ENCODE measurements at places on chromosomes 12 and 14.

GRCh38 chr12:32754111-32754510 lies 1.6 kb downstream of the YARS2 start:
- DNase-seq = no peak

GRCh38 chr12:103884316-103884715 lies 43.3 kb upstream of the NT5DC3 start:
- DNase-seq = no peak

- no peak for DNase-seq
Measured at GRCh38 chr12:58395470-58395869, 454.1 kb downstream of the ATP23 start.

- DNase-seq = no peak
Measured at GRCh38 chr14:95503365-95504134, 12.9 kb downstream of the SYNE3 start.

DNA sequence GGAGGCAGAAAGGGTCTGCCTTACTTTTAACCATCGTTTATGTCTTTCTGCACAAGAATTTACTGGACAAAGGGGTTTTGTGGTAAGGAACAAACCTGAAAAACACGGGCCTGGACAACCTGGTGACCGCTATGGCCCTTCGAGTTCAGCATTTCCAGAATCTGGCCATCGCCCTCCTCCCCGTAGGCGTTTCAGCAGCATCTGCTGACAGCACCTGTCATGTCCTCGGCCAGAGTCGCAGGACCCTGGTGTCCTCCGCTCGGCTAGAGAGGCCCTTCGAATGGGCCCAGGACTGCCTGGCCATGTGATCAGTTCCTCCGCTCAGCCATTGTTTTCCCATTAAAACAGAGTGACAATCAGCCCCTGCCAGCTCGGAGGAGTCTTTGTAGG lies 142.8 kb upstream of the FKBP4 start:
- DNase-seq = no peak

- no peak for DNase-seq
Measured at GRCh38 chr14:60226298-60226697, 22.7 kb upstream of the PPM1A start.

GRCh38 chr14:103366741-103367140 lies 18.5 kb upstream of the MARK3 start:
- DNase-seq = no peak

DNA sequence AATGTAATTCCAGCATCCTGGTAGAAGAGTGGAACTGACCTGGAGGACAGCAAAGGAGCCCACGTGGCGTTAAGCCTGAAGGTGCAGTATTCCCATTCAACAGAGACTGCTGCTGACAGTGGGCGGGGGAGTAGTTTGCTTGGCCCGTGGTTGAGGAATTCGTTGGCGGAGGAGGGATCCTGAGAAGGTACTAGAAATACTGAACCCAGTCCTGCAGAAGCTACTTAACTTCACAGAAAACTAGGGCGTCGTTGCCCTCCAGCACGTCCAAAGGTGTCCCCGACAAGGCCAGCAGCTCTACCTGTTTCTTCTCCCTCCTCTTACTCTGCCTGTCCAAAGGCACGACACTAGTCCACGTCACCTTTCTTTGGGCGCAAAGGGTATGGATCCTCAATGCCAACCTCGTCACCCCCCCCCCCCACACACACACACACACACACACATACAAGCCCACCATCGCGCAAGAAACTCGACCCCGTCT lies 303 bp downstream of the PUS7L start:
- no peak for DNase-seq

DNA sequence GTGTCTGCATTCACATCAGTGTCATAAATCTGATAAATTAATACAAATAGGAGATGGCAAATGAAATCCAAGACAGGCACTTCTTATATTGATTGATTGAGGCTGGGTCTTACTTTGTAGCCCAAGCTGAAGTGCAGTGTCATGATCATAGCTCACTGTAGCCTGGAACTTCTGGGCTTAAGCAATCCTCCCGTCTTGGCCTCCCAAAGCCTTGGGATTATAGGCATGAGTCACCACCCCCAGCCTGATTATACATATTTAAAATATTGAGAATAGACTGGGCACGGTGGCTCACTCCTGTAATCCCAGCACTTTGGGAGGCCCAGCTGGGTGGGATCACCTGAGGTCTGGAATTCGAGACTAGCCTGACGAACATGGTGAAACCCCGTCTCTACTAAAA lies 51.3 kb downstream of the MARK3 start:
- no peak for DNase-seq

DNA sequence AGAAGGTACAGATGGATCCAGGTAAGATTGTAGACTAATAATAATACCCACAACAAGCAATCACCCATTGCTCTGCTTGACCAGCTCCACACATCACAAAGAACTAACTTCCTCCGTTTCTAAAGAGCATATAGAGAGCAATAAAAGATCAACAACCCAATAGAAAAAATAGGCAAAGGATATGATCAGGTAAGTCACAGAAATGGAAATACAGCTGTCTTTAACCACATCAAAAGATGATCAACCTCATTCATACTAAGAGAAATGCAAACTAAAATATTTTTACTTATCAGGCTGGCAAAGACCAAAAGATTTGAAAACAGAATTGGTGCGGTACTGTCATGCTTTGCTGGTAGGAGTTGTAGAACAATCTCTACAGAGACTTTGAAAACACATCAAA lies 8.9 kb downstream of the C2CD5 start:
- DNase-seq = no peak

DNA sequence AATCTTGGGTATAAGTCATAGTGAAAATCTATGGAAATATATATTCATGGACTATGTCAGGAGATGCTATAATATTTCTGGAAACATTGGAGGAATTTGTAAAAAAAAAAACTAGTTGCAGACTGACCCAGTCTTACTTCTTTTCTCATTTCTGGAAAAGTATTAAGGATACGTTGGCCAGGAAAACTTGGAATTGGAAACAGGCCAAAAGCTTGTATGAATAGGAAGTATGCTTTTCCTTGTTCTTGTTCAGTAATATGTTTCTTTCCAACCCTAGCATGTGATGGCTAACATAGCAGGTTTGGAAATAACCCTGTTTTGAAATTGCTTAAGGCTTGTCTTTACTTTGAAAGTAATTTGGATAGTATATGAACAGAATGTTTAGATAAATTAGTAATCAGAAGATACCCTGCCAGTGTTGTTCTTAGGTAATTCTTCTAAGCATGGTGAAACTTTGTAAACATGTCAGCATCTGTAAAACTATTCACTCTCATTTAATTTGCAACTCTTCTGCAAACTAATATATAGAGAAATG lies 316.2 kb downstream of the NPAS3 start:
- DNase-seq = no peak

DNA sequence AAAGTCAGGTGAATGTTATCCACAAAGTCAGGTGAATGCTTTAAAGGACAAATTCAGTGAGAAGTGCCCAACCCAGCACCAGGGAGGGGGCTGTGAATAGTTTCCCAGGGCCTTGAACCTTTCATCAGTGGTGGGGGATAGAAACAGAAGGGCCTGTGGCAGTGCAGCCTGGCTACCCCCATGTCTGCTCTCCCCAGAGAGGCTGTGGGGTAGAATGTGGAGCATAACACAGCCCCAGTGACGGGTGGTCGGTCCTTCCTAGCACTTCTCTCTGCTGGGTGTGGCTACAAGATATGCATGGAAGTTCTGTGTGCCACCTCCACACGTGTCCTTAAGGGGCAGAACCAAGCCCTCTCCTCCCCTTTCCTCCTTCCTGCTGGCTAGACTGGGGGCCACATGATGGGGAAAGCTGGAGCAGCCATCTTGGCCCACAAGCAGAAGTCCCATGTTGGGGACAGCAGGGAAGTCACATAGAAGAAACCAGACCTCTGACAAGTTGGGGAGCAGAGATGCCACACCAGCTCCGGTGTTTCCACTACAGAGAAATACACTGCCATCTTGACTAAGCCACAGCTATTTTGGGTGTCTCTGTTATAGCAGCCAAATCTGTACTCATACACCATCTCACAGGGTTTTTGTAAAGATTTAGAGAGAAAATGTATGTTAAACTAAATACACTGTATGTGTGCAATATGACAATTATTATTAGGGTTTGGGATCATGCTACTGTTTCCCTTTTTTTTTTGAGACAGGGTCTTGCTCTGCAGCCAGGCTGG lies 17.0 kb downstream of the RITA1 start:
- no peak for DNase-seq

DNA sequence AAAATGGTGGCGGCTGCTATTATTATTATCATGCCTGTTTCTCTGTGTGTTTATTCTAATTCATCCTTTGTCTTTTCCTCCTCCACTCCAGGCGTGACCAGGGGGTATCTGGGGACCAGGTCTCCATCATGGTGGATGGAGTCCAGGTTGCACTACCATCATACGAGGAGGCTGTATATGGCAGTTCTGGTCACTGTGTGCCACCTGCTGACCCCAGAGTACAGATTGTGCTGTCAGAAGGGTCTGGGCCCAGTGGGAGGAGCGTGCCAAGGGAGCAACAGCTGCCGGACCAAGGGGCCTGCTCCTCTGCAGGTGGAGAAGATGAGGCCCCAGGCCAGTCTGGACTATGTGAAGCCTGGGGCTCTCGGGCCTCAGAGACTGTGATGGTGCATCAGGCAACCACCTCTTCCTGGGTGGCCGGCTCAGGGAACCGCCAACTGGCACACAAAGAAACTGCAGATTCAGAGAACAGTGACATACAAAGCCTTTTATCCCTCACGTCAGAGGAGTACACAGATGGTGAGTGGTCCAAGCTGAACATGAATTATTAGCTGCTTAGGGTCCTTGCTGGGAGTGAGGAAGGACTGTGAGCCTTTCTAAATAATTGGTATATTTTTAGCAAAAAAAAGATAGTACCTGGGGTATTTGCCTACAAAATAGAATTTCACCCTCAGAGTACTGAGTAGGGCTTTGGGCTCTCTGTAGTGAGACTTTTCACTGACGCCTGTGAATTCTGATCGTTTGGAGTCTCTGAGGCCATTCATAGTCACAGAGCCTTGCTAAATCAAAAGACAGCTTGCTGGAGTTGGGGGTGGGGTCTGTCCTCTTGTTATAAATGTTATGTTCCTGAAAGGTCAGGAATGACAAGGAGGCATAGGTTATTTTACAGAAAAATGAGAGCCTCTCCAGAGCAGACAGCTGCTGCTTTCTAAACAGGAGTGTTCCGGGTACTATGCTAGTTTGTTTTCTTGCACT lies 58.1 kb upstream of the SRSF5 start:
- DNase-seq = no peak

- no peak for DNase-seq
Measured at GRCh38 chr12:46364777-46365580, 7.6 kb downstream of the SLC38A2 start.

- no peak for DNase-seq
Measured at GRCh38 chr14:92973798-92974372, 50.9 kb downstream of the CHGA start.

GRCh38 chr12:85866986-85867776 lies 6.9 kb upstream of the NTS start:
- no peak for DNase-seq

- DNase-seq = no peak
Measured at GRCh38 chr14:49732896-49733295, 35.1 kb upstream of the KLHDC2 start.

GRCh38 chr12:76450690-76451089 lies 102.5 kb upstream of the BBS10 start:
- no peak for DNase-seq

DNA sequence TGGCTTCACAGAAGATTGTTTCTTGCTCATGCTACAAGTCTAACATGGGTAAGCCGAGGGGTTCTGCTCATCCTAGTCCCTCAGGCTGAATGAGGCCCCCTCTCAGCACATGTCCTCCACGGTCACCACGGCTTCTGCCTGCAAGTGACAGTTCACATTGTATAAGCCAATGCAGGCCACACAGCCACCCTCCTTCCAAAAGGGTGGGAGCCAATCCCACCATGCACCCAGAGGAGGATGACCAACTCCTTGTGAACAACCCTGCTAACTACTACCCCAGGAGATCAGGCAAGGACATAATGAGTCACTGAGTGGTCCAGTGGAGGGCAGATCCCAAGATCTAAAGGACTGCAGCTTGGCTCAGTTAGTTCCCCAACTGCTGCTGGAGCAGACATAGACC lies 6.1 kb downstream of the SPRING1 start:
- DNase-seq = no peak

- DNase-seq = no peak
Measured at GRCh38 chr12:55723516-55724225, 3.5 kb downstream of the RDH5 start.

DNA sequence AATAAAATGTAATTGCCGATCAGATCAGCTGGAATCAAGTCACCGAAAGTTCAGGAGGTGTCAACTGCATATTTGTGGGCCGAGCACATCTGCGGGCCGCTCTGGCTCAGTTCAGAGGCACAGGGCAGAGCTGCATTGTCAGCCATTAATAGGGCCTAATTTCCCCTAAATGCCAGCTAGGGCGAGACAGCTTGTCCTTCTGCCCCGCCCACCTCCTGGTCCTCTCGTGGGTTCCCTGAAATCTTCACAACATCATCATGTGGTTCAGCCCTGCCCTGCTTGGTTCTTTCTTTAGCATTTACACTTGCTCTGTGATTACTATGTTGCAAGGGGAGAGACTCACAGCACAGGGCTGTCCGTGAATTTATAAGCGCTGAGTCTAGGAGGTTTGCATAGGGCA lies 148.9 kb downstream of the CHST11 start:
- DNase-seq = no peak

DNA sequence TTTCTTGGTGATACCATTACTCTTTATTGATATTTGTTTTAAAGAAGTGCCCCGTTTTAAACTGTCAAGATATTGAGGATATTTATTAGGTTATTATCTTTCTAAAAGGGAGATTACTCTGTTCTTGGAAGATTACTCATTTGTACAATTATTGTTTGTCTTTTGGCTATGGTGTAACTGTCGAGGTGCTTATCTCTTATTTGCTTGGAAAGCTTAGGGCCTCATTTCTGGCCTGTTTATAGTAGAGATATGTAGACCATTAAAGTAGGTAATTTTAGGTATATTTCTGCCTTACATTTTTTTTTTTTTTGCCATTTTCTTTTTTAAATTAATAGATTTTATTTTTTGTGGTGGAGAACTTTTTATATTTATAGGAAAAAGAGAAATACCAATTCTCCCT lies 74.2 kb downstream of the KTN1 start:
- no peak for DNase-seq

DNA sequence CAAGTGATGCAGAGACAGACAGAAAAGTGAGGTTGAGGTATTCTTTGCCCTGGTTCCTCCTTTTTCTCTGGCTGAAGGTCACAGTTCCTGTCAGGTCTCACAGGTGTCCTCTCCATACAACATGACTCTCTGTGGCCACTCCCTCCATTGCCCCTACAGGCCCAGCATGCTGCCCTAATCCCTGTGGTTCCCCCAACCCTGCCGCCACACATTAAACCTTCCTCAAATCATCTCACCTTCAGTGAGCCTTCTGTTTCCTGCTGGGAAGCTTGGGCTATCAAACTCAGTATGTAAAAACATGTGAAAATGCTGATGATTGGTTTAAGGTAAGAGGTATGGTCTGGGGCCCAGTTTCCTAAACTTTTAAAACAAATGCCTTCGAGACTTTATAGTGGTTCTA lies 159.0 kb upstream of the E2F7 start:
- no peak for DNase-seq

All from stimulated activated CD4-positive, alpha-beta T cell treated with anti-CD3 and anti-CD28 coated beads, Interleukin-1b, Interleukin-23, amount 100 ng/mL, for 1 hour (primary cell).